Glutamatergic neuron (in vitro differentiated cells): ENCODE measurements at places on chromosomes 7 and 10. TPM values are rescaled to one million over a fixed set of nuclear protein-coding genes. Genes with fewer than 3 reads are reported as not detected.

The PRLHR gene
- 0.22 TPM for total RNA-seq

The PKD2L1 gene
- total RNA-seq, result 0.44 TPM

The NRCAM gene
- total RNA-seq, result 120 TPM

DNA sequence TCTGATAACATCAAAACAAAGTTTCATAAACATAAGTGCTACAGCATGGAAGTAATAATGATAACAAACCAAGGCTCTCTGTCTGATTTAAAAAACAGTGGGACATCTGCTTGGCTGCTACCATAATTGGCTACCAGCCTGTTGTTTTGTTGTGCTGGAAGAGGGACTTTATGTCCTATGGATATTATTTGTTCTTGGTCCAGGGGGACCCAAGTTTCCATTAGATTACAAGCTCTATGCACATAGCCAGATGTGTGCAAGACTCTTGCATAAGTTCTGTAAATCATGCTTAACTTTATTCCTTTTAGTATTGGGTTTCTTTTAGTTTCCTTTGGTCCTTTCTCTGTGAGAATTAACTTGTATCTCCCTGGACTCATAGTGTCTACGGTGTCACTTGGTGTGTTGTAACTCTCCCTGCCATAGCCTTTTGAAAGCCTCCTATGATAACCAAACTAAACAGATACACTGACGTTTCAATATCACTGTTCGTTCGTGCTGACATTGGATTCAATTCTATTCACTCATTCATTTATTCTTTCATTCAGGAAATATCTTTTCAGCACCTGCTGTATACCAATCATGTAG, 41.4 kb upstream of the CD36 start:
- DNase-seq, result no peak

DNA sequence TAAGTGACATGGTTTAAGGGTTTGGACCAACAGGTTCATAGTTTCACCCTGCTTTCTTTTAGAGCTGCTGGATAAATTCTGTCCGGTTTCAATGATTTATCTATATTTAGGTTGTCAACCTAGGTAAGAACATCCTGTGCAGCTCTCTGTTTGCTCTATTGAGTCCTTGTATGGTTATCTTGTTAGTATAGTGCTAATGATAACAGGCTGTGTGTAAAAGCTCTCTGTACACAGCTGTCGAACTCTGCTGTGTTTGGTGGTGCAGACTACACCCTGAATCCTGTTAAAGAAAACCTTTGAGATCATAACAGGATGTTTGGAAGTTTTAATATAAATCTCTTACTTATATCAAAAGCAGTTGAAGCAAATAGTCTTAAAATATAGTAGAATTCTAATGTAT, 219.2 kb downstream of the SDK1 start:
- DNase-seq, result no peak

GRCh38 chr7:36984710-36985312, 260.5 kb upstream of the AOAH start:
- DNase-seq, result no peak

GRCh38 chr10:62037890-62038608, 136.6 kb downstream of the ARID5B start:
- DNase-seq, result no peak

DNA sequence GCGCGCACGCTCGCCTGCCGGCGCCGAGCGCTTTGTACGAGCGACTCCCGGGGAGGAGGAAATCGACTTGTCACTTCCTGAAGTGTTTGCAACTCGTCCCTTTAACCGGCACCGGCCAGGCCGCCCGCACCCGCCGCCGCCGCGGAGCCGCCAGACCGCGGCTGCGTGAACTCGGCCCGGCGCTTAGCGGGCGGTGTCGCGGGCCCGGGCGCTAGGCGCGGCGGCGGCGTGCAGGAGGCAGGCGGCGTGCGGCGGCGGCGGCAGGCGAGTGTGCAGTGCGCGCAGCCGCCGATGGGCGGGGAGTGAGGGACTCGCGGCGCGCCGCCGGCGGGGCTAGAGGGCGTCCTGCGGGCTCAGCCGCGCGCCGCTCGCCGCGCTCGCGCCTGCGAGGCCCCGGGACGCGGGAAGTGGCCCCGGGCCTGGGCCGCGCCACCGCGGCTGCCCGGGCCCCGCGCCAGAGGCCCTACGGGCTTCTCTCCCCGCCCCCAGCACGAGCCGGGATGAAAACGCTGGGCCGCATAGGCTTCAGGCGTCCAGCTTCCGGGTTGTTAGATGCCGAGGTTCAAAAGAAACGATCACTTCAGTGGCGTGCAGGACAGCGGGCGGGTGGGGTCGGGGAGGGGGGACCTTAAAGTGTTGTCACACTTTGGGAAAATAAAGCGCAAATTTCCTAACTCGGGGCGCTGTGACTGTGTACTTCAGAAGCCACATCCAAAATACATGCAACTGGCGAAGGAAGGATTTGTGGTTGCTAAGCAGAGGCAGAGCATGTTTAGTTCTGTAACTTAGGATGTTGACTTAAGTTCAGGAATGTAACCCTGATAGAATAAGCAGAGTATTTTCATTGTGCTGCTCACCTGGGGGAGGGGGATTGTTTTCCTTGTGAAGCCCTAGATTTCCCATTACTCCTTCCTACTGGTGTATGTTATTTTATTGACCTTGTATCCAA, at the start of gene FAM53B:
Gene FAM53B, minus strand, starts transcription at position 277 of the 949 bp plus-strand sequence. CDS start 37,665 bp downstream, outside the sequence.
- peak; percentile 87 for DNase-seq

- no peak for DNase-seq
Observed at GRCh38 chr7:1708596-1709251, 38.6 kb downstream of the ELFN1 start.

GRCh38 chr10:5951167-5951711, 26.1 kb downstream of the IL15RA start:
- no peak for DNase-seq

GRCh38 chr7:25710959-25711358, 441.0 kb upstream of the NFE2L3 start:
- DNase-seq, result no peak

GRCh38 chr7:129315960-129316359, 91.1 kb downstream of the AHCYL2 start:
- DNase-seq, result no peak

DNA sequence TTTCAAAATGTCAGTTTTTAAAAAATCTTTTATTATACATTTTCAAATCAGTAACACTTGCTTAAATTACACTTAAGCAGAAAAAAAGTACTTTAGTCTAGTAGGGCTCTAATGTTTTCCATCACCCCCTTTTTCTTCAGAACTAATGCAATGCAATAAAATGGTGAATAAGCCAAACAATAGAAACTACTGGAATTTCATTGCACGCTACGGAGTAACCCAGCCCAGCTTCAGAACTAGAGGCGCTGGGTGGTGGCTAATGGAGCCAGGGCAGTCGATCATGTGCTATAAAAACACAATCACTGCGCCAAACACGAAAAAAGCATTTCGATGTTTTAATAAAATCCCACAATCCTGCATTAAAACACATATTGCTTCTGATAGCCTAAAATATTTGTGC, 59.9 kb upstream of the ODAD2 start:
- DNase-seq, result no peak

- DNase-seq, result no peak
Observed at GRCh38 chr7:5379546-5379945, 44.1 kb downstream of the TNRC18 start.

DNA sequence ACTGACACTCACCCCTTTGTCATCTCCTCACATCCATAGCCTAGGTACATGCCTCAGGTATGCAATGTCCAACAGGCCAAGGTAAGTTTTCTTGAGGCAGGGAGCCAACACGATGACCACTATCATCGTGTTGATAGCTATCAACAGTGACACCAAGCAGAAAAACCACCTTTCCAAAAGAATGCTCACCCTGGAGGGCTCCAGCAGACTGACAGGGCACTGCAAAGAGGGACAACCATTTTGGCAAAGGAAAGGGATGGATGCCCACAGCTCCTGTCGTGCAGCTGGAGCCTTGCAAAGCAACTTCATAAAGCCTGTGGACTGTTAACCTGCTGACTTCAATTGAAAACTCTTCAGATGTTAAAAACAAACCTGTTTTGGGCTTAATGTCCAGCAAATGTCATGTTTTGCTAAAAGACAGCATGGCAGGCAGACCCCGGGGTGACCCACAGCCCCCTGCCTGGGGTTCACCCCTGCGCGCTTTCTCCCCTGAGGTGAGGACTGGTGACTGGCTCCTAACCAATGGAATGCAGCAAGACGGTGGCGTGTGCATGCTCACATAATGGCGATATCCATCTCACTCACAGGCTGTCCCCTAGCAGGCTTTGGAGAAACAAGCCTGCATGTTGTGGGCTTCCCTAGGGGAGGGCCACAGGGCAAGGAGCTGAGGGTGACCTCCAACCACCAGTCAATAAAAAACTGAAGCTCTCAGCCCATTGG, 293.8 kb downstream of the TCERG1L start:
- DNase-seq, result no peak

- no peak for DNase-seq
Observed at GRCh38 chr10:86692023-86692514, 23.8 kb downstream of the LDB3 start.

- DNase-seq, result no peak
Observed at GRCh38 chr7:79806161-79806734, 328.4 kb upstream of the GNAI1 start.
